Activated naive CD4-positive, alpha-beta T cell treated with anti-CD3 and anti-CD28 coated beads, Interleukin-2, amount 50 U/mL, for 16 hours (primary cell): ENCODE measurements at places on chromosomes 12 and 14.

DNA sequence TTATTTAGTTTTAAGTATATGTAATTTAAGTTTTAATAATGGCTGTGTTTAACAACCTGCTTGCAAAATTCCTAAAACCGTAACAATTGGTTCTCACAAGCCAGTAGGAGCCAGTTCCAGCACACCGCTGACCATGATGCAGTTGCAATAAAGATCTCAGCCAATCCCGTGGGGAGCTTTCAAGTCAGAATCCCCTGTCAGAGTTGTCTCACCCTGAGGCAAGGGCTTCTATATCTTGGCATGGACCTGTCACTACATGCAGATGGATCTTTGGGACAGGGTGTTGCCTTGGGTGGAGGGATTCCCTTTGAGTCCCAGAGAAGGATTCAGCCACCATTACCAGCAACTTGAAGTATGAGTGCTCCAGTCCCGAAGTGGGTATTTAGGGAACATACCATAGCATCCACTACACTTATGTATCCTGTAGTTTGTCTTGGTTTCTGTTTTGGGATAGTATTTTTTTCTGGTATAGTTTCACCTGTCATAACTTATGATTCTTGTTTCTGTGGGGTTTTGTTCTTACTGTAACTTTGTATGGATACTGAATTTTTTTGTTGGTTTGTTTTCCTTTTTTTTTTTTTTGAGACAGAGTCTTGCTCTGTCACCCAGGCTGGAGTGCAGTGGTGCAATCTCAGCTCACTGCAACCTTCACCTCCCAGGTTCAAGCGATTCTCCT is 30.1 kb upstream of the LIMA1 start:
- no peak for DNase-seq

- DNase-seq = no peak
Observed at GRCh38 chr12:63036216-63036973, 101.4 kb upstream of the PPM1H start.

- no peak for DNase-seq
Observed at GRCh38 chr12:120138366-120138765, 21.8 kb upstream of the RAB35 start.

GRCh38 chr12:26623136-26623535 is 209.9 kb downstream of the ITPR2 start:
- no peak for DNase-seq

DNA sequence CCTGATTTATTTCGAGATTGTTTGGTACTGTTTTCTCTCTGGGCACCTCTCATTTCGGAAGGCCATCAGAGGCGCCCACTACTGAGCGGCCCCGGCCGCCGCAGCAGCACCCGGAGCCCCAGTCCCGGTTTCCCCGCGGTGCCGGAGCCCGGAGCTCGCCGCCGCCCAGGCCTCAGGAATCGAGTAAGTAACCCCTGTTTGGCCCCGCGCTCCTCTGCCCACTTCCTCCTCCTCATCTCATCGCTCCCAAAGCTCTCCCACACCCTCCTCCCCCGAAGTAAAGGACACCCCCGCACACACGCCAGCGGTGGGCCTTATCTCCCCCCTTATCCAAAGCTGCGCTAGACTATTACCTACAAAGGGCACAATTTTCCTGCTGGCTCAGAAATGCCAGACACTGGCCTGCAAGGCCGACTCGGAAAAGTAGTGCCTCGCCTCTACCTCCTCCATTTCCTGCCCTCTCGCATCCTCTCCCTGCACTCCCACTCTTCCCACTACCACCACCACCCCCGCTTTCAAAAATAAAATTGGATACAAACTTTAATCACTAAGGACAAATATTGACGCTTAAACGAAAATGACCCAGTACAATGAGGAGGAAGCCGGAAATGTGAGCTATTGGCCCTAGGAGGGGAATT is 637 bp upstream of the FOXG1 start:
- DNase-seq = no peak

DNA sequence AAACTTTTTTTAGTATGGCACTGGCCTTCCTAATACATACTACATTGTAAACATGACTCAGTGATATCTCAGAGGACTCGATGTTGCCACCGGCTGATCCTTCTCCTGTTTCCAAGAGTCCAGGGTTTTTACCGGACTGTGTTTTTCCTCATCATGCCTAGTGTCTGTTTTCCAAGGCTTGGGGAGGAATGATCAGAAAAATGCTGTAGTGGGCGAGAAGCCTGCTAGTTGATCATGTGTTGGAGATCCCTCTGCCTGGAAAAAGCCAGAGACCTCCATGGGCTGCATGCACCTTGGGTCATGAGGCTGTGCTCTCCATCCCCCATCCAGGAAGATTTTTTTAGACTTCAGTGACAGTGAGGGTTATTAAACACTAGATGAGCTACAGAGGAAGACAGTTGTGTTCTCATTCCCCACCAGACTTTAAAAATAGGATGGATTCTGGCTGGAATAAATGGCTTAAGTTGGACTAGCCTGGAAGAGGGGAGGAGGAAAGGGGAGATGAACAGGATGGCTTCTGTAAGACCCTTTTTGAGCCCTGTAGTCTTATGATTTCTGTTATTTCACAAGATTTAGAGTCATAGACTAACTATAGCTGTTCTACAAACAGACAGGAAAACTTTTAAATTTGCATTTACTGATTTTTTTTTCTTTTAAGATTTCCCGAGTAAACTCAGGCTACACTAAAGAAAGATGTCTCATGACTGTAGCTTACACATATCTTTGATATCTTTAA is 145.7 kb downstream of the SAMD4A start:
- no peak for DNase-seq

DNA sequence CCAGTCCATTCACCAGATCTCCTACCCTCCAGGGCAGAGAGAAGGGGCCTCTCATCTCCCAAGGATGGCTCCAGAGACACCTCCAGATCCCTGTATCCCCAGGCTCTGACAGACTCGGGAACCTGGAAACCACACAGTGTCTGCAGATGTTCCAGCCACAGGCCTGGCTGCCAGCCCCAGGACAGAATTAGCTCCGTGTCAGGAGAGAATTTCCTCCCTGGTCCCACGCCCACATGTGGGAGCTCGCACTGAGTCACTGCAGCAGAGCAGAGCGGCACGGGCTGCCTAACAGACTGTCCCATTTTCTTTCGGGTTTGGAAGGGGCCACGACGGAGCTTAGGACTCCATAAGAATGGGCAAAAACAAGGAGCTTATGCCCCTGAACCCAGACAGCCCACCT is 33.6 kb downstream of the CMKLR1 start:
- DNase-seq = no peak

DNA sequence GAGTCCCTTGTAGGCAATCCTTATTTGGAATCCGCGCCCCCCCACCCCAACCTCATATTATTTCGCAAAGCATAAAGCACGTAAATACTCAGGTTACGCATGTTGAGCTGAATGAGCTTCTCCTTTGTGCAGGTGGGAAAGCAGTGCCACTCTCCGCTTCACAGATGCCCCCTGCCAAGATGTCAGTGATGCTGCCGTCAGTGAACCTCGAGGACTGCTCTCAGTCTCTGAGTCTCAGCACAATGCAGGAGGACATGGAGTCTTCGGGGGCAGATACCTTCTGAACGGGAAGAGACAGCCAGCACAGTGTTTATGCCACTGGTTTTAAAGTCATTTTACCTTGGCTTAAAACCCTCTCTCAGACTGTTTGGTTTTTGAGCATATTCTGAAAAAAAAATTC is 90.1 kb upstream of the DACT1 start:
- no peak for DNase-seq

GRCh38 chr14:23933742-23934128 is 19.8 kb upstream of the DHRS4 start:
- DNase-seq = no peak

DNA sequence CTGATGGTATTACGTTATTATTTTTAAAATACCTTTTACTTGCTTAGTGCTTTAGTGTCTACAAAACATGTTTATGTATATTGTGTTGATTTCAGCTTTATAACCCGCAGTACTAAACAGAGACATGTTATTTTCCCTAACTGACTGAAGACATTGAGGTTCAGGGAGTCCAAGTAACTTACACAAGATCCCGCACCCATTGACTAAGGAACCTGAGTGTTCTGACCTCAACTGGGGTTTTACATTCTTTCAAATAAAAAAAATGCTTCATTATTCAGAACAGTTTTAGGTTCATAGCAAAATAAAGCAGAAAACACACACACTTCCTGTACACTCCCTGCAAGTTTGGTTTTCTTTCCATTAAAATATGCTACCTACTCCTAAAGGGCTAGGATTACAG is 60.4 kb upstream of the METAP2 start:
- no peak for DNase-seq

DNA sequence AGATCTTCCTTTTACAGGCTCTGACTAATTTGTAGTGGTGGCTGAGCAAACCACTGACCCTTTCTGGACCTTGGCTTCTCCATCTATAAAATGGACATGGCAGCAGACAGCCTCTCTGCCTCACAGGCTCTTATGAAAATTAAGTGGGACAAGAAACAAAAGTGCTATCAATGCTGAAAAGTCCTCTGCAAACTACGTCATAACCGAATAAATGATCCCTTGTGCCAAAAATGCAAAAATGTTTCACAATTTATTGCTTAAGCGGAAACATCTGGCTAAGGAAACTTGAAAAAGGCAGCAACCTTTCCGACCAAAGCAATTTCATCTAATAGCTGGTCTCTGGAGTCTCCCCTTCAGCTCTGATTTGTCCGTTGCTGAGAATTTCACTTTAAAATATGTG is 108.5 kb upstream of the PLXNC1 start:
- no peak for DNase-seq

- no peak for DNase-seq
Observed at GRCh38 chr12:2013086-2013485, 8.8 kb upstream of the DCP1B start.

- DNase-seq = no peak
Observed at GRCh38 chr12:92416385-92416812, 270.8 kb upstream of the BTG1 start.

- DNase-seq = no peak
Observed at GRCh38 chr12:110844551-110845338, 2.0 kb upstream of the CCDC63 start.

- no peak for DNase-seq
Observed at GRCh38 chr14:95157048-95157326, 342 bp downstream of the DICER1 start.

GRCh38 chr14:63524537-63525155 is 18.5 kb downstream of the PPP2R5E start:
- DNase-seq = no peak

GRCh38 chr14:23015618-23016017 is 5.7 kb upstream of the C14orf93 start:
- no peak for DNase-seq

DNA sequence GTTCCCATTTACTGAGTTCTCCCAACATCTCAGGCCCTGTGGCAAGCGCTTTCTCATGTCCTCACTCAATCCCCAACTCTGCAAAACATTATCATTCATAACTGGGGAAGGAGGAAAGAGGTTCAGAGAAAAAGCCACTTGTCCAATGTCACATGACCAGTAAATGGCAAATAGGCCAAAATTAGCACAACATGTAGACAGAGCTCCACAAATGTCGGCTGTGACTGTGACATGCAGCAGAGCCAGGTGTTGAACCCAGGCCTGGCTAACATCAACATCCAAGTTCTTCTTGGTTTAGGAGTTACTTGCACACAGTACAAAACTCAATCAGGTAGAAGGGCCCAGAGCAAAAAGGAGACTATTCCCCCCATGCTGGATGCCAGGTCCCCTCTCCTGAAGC is 10.8 kb downstream of the KCTD10 start:
- DNase-seq = no peak

DNA sequence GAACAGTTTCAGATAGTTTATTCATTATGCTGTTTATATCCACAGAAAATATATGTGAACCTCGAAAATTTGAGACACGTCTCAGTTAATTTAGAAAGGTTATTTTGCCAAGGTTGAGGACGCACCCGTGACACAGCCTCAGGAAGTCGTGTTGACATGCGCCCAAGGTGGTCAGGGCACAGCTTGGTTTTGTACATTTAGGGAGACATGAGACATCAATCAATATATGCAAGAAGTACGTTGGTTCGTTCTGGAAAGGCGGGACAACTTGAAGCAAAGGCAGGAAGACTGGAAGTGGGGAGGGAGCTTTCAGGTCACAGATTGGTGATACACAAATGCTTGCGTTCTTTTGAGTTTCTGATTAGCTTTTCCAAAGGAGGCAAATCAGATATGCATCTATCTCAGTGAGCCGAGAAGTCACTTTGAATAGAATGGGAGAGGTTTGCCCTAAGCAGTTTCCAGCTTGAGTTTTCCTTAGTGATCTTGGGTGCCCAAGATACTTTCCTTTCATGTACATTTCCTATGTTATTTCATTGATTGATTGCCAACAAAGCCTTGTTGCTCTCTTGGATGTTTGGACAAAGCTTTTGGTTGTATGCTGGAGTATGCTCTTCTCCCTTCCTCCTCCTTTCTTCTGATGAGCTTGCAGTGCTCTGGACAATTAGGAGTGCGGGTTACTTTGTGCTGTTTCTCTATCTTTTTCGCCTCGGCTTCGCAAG is 3.2 kb downstream of the SNAPC1 start:
- DNase-seq = no peak

- no peak for DNase-seq
Observed at GRCh38 chr12:105574056-105574715, 243.7 kb downstream of the C12orf75 start.

DNA sequence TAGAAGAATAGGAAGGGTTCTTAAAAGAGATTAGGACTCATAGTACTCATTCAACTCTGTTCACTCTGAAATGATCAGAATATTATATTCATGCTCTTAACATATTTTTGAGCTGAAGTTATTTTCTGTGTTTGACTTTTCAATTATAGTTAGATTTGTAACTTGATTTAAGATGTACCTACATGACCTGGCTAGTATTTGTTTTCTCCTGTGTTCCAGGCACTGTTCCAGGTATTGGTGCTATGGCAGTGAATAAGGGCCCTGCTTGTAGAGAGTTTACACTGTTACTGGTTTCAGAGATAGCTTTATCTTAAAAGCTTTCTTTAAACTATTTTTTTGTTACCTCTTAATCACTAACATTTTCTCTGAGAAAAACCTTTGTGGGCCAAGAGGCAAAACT is 19.1 kb upstream of the SLC17A8 start:
- DNase-seq = no peak

GRCh38 chr12:56193025-56193578 is 3.8 kb upstream of the SMARCC2 start:
- peak; percentile 76 for DNase-seq

DNA sequence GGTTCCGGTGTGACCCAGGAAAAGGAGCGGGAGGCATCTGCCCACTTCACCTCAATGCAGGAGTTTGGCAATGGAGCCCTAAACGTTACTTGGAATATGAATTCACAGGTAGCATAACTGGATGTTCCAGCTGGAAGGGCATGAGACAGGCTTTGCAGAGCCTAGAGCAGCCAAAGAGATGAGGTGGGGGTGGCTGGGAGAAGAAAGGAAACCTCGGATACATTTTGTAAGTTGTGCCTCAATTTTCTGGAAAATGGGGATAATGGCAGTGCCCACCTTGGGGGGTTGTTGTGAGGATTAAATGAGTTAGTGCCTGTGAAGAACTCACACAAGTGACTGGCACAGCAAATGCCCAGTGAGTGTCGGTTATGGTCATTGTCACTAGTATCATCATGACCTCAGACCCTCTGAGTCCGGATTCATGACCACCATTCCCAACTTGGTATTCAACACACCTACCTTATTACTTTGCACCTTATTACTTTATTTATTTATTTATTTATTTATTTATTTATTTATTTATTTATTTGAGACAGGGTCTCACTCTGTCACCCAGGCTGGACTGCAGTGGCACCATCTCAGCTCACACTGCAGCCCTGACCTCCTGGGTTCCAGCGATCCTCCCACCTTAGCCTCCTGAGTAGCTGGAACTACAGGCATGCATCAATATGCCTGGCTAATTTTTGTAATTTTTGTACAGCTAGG is 56.0 kb downstream of the CLMN start:
- no peak for DNase-seq

- DNase-seq = no peak
Observed at GRCh38 chr14:97066068-97066899, 269.1 kb downstream of the VRK1 start.

- no peak for DNase-seq
Observed at GRCh38 chr12:128905003-128905544, 51.8 kb downstream of the GLT1D1 start.
